ENCODE measurements at places on chromosomes 1 and 21.

DNA sequence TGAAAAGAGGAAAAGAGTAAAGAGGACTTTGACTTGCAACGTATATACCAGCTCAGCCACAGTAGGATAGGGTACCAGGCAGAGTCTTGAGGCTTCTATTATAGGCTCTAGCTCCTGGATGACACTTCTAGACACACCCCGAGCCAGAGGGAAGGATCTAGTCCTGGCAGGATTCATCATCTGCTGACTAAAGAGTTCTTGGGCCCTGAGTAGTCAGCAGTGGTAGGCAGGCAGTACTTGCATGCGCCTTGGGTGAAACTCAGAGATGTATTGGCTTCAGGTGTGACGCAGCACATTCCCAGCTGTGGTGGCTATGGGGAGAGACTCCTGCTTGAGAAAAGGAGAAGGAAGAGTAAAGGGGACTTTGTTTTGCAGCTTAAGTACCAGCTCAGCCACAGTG, 162.3 kb upstream of the APP start:
- no peak for DNase-seq

GRCh38 chr21:45994759-45995685, 13.5 kb downstream of the COL6A1 start:
- DNase-seq = no peak

DNA sequence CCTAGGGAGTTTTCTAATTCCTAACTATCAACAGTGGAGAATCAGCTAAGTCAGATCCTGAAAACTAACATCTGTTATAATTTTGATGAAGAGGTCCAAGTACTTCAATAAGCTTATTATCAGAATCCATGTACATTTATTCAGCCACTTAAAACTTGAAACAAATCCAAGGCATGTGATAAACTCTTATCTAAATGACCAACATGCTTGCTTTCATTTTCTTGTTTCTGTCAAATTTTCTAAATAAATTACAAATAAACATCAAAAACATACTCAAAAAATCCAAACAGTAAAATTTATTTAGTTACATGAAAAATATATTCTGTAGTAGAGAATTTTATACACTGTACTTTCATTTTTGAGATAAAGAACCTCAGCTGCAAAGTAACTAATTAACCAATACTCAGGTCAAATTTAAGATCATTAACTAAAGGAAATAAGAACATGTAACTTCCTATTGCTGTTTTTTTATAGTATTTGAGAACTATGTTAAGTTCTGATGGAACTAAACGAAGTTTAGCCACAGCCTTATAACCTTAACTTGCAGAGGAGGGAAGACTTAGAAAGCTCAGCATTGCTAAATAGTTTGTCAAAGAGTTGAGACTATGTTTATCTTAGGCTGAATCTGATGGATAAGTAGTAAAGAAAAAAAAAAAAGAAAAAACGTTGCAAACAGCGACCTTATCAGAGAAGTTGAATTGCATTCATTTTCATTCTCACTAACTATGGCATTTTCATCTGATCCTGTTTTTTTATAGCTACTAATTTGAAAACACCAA, 44.9 kb downstream of the SYNJ1 start:
- no peak for DNase-seq

GRCh38 chr1:116737855-116738321, 16.3 kb upstream of the CD2 start:
- DNase-seq = no peak

- no peak for DNase-seq
These were observed 36.3 kb upstream of the NFASC start for GRCh38 chr1:204834336-204834735.

DNA sequence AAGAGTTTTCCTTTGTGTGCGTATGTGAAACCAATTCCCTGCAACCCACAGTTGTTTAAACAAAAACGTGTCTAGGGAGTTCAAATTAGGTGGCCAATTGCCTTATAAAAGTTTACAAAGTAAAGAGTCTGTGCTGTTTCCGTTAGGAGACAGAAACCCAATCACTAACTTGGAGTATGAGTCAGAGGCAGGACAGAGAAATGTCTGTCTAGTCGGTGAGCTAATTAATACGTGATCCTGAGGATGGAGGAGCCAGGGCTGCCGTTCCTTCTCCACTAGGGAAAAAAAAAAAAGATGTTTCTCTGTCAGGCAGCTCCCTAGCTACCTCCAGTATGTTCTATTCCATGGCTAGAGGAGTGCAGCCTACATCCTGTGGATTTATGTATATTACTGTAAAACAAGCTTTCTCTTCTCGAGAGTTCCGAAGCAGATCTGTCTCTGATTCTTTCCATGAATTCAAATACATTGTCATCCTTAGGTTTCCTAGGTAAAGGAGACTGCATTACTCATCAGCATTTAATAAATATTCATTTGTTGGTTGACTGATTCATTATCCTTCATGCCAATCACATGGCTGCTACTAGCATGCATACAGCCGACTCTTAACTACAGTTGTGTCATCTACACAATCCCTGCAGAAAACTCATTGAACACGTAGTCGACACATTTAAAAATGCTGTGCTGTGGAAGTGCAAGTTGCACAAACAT, 430.6 kb downstream of the KIF26B start:
- no peak for DNase-seq

DNA sequence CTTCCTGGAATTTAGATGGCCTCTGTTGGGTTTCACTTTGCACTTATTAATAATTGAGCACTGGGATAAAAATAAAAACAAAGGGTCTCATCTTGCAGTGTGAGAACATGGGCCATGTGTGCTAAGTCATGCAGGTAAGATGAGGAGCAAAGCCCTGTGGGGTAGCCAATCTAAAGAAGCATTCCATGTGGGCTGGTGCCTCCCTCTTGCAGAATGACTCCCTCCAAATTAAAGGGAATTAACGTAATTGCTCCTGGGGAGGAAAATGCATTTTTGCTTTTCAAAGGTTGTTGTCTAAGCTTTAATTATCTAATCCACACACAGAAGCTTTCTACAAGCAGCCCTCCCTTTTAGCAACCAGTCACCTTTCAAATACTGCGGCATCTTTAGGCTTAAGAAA, 69.8 kb downstream of the CDC14A start:
- no peak for DNase-seq

DNA sequence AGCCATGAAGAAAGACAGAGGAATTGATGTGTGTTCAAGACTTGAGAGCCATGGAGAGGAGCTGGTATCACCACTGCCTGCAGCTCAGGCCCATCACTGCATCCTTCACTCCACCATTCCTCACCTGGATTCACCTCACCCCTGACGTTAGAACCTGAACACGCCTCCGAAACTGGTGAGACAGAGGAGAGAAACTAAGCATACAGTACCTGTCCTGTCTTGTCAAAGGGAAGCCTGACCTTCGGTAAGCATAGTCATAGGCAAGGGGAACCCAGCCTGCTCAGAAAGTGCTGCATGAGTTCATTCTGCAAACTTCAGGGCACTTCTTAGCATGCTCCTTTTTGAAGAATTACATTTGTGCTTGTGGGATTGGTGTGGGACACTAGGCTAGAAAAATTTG, 425.8 kb downstream of the DSCAM start:
- no peak for DNase-seq

DNA sequence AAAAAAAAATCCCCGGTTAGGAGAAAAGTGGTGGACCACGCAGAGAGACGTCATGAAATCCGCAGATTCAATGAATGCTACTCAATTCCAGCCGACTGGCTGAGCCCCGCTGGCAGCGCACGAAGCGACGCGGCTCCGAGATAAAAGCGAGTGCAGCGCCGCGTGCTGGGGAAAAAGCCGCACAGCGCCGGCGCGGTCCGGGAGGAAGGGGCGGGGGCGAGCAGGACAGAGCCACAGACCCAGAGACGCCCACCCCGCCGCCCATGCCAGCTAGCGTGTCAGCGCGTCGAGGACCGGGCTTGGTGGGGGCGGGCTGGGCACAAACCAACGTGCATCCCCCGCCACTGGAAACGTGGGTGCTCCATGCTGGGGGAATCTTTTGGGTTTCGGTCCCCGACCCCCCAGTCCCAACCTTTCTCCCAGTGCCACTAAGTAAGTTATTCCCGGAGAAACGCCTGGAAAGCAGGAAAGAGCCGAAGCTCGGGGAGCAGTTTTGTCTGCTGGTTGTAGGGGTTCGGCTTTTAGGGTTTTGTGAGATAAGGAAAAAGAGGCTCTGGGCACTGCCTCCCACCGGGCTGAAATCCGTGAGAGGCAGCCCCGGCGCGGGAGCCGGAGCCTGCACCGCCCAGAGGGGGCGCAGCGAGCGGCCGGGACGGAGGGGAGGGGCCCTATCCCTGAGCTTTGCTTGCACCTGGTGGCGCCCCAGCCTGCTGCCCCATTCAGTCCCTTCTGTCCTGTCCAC, at the start of gene KCNJ6:
Gene KCNJ6, minus strand, starts transcription at position 148 of the 742 bp plus-strand sequence. CDS start 75,775 bp downstream, outside the sequence.
- DNase-seq = no peak

GRCh38 chr1:3012456-3013291, 8.6 kb upstream of the ACTRT2 start:
- peak; percentile 43 for DNase-seq

DNA sequence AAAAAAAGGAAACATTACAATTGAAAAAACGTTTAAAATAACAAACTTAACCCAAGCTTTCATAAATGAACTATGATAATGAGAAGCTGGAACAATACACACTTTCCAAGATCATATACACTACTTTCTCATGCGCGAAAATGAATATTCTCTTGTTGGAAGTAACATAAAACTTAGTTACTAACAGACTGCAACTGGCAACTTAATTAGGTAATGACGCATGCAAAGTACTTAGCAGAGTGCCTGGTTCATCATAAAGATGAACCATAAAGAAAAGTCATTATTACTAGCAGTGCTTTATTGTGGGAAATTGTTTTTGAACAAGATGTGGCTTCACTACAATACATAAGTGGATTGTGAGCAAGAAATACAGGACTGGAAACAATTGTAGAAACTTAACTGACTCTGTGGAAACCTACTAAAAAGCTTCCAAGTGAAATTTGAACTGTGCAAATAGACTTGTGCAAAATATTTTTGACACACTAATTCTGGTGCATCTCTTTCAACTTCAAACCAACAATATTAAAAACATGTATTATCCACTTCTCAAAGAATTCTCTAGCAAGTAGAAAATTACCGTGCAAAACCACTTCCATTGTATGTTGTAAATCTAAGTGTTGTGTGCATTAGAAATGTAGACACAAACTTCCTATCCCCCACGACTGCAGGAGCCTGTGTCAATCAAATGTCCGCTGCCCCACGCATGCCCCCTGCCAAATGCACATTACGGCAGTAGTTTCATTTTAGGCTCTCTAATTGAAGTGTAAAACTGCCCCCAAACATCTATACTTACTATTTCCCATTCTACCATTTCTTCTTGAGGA, 2.0 kb downstream of the ARHGAP29 start:
- no peak for DNase-seq

DNA sequence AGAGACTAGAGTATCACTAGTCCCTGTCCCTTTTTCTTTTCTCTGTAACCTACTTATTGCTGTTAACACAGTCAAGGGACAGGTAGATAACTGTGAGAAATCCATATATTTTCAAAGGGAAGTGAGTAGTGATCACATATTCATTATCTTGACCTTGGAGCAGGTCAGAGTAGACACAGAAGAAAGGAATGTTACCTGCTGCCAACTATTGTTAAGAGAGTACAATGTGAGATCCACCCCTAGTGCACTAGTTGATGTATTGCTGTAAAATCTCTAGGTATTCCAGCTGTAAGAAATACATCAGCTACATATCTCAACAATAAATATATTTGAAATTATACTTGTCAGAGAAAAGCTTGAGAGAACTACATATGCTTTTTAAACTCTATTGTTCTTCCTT, 68.7 kb upstream of the ADGRL2 start:
- DNase-seq = no peak

- no peak for DNase-seq
These were observed 34.9 kb upstream of the GADD45A start for GRCh38 chr1:67650061-67650460.

- DNase-seq = peak; percentile 93
These were observed at the start of gene EPB41 for GRCh38 chr1:28914228-28915030. TSS of gene EPB41 (plus strand) at chr1:28914569. CDS start at chr1:28987438, 72,869 bp downstream.

DNA sequence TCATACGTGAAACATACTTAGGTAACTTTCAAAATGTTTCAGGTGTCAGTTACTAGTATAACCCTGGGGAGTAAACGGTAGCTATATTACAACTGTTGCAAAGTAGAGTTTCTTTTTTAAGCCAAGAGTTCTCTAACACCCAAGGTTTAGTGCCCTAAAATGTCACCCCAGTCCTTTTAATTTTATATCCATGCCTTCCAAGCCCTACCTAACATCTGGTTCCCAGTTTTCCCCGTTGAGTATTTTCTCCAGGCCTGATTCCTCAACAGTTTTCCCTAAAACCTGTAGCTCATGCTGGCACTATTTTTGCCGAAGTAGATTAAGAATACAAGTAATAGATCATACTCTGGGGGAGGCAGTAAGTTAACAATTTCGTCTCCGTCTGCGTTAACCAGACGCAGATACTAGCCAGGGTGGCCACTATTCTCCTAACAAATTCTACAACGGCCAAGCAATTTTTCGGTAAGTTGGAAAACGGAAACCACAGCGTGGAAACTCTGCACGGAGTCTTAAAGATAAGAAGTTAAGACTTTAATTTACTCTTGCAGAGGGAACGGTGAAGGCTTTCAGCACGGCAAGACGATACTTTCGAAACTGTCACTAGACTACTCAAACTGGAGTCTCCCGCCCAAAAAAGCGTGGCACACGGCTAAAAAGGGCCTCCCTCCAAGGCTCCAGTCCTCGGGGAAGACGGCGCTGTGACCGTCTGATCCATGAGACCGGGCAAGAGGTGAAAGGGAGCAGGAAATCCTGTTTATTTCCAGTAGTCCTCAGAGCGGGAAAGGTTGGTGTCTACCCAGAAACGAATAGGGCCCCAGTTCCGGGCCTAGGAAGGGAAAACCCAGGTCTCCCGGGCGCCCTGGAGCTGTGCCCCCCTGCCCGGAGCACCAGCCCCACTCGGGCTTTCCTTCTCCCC, 945 bp downstream of the SRSF4 start:
- no peak for DNase-seq

DNA sequence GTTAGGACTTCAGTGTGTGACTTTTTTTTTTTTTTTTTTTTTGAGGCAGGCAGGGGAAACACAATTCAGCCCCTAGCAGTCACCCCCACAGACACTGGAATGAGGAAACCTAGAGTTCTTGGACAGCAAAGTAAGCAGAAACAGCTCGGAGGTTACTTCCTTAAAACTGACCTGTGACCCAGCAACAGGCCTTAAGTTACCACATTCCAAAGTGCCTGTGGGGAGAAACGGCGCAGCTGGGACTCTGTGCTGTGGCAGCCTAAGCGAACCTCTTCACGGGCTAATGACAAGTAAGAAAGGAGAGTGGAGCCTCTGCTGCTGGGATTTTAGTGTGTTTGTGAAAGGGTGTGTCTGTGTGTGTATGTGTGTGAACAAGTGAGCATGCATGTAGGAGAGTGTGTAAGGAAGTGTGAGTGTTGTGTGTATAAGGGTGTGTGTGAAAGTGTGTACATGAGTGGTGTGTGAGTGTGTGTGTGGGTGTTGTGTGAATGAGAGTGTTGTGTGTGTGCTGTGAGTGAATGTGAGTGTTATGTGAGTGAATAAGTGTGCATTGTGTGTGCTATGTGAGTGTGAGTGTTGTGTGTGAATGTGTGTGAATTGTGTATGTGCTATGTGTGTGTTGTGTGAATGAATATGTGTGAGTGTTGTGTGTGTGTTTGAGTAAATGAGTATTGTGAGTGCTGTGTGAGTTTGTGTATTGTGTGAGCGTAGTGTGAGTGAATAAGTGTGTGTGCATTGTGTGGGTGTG, 180.8 kb downstream of the BRINP2 start:
- DNase-seq = peak; percentile 50

GRCh38 chr1:232699814-232700213, 69.9 kb upstream of the SIPA1L2 start:
- DNase-seq = no peak

All from transverse colon (tissue), 4 donors.